ENCODE measurements at places on chromosomes 5 and 9. TPM values are rescaled to one million over a fixed set of nuclear protein-coding genes. Genes with fewer than 3 reads are reported as not detected.

The LRRTM2 gene
- 3.6 TPM for total RNA-seq

The IFNA4 gene
- total RNA-seq: not detected

The IL9 gene
- not detected for total RNA-seq

The EEIG1 gene
- 14.0 TPM for total RNA-seq

The TMEM174 gene
- total RNA-seq: 6.8 TPM

The ORM2 gene
- total RNA-seq: not detected

The PCDHB3 gene
- 5.3 TPM for total RNA-seq

The CYLC2 gene
- total RNA-seq: not detected

The ANKRD31 gene
- total RNA-seq: 0.41 TPM

The HEMGN gene
- total RNA-seq: 12.8 TPM

The GFI1B gene
- 2.0 TPM for total RNA-seq

The CCDC192 gene
- not detected for total RNA-seq

The MCTP1 gene
- total RNA-seq: 14.0 TPM

The GABRA6 gene
- total RNA-seq: not detected

The MAMDC4 gene
- 10.9 TPM for total RNA-seq

The CATSPER3 gene
- total RNA-seq: 0.58 TPM

The DOK3 gene
- total RNA-seq: 11.3 TPM

The ZDHHC12 gene
- total RNA-seq: 44.6 TPM

The STKLD1 gene
- 2.0 TPM for total RNA-seq

The DNAJA1 gene
- total RNA-seq: 67.6 TPM

The HNRNPK gene
- 566 TPM for total RNA-seq

The TEX48 gene
- total RNA-seq: not detected

The LRRC19 gene
- 12.1 TPM for total RNA-seq

The ITGA1 gene
- total RNA-seq: 54.8 TPM

The PDGFRB gene
- total RNA-seq: 182 TPM

The GABRA1 gene
- total RNA-seq: 0.29 TPM

The AQP3 gene
- total RNA-seq: 108 TPM

The RAD23B gene
- 81.3 TPM for total RNA-seq

The CCL27 gene
- total RNA-seq: not detected

The LCN9 gene
- not detected for total RNA-seq

The SPINK7 gene
- not detected for total RNA-seq

The HAVCR1 gene
- 5.3 TPM for total RNA-seq

The POU4F3 gene
- total RNA-seq: 0.12 TPM

The SV2C gene
- total RNA-seq: 0.18 TPM

The OTP gene
- total RNA-seq: not detected

The CD180 gene
- total RNA-seq: 1.4 TPM

The TMEM8B gene
- 18.6 TPM for total RNA-seq

The ANKRD34B gene
- total RNA-seq: 0.18 TPM

The PGM5 gene
- 54.2 TPM for total RNA-seq

The SOX30 gene
- total RNA-seq: 0.06 TPM

The RASGEF1C gene
- 0.93 TPM for total RNA-seq

The FCN2 gene
- 1.2 TPM for total RNA-seq

The SGCD gene
- total RNA-seq: 26.6 TPM

The NACC2 gene
- 9.5 TPM for total RNA-seq

The C9orf50 gene
- 0.70 TPM for total RNA-seq

The SMIM3 gene
- total RNA-seq: 25.2 TPM

The OGN gene
- total RNA-seq: 46.5 TPM

The CTSV gene
- total RNA-seq: 4.4 TPM

The ANAPC2 gene
- total RNA-seq: 44.7 TPM

The NSD1 gene
- total RNA-seq: 83.3 TPM

The ANKRD33B gene
- 6.3 TPM for total RNA-seq

Data from metanephros (tissue), 2 donors.